ELR (cell line): ENCODE measurements at places on chromosomes 16 and 17.

GRCh38 chr16:506246-506546 is 21.3 kb upstream of the CAPN15 start:
- no peak for DNase-seq

- no peak for DNase-seq
These were observed 60.0 kb downstream of the CLEC16A start for GRCh38 chr16:11004351-11004750.

- no peak for DNase-seq
These were observed 36.4 kb upstream of the APPBP2 start for GRCh38 chr17:60562421-60562820.

- DNase-seq: peak; percentile 29
These were observed 40.8 kb downstream of the YPEL2 start for GRCh38 chr17:59372138-59372751.

DNA sequence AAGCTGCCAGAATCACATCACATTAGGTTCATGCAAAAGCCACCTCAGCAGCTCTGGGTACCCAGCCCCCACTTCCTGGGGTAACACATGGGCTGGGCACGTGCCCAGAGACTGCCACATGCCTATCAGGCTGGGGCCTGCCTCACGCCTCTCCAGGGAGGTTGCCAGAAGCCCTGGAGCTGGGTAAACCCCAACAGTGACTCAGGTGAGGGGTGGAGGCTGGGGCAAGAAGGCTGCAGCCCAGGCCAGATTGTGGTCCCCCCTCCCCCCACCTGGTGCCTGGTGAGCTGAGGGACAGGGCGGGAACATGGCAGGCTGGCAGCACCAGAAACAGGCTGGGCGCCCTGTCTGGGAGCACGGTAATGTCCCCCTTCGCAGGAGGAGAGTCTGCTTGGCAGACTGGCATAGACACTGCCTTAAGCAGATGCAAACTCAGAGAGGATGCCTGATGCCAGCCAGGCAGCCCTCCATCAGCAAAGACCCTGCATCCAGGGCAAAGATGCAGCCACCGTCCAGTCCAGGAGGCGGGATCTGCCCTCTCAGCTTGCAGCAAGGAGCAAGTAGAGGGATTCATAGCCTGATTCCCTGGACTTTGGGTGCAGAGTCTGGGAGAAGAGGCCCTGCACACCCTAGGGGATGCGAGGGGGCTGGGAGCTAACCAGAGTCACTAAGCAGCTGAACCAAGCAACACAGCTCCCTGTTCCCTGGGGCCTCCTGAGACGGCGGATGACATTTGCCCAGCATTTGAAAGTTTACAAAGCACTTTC is 28.8 kb downstream of the NGFR start:
- peak; percentile 49 for DNase-seq

GRCh38 chr16:63938661-63939060 is 1183.2 kb downstream of the CDH11 start:
- no peak for DNase-seq

- DNase-seq: peak; percentile 49
These were observed 14.5 kb downstream of the TUBG1 start for GRCh38 chr17:42623732-42624596.

- no peak for DNase-seq
These were observed 30.0 kb upstream of the SLC5A10 start for GRCh38 chr17:18921912-18922451.

GRCh38 chr16:1781254-1781653 is 1.1 kb downstream of the SPSB3 start:
- DNase-seq: no peak

DNA sequence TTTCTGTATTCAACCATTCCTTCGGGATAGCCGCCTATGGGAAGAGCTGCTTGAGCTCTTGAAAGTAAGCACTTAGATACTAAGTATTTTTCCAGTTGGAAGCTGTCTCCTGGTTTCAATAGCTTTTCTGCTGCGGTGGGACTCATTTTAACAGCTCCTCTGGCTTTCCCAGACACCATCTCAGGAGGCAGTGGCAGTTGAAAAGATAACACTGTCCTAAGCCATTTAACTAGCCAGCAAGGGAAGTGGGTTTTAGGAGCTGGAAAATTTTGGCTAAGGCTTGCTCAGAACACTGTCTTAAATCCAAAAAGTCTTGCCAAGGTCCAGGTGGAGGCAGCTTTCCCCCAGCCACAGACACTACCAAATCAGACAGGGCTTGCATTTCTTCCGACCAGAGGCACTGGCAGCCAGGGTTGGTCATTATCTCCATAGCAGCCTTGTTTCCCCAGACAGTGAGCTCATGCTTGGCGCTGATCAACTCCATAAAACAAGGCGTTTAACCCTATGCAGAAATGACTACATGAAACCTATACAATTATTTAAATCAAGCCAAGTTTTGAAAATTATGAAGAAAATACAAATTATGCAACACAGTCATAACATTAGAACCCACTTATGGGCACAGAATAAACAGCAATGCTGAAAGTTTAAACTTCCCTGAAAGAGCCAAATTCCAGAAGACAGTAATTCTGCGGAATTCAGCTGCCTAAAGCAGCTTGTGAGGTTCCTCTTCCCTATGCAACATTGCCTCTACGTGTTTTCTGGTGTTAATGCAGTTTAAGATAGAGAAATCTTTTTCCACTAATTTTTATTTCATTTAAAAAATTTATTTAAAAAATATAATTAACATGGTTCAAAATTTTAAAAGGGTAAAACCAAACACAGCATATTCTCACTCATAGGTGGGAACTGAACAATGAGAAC is 25.0 kb downstream of the GABARAPL2 start:
- no peak for DNase-seq

DNA sequence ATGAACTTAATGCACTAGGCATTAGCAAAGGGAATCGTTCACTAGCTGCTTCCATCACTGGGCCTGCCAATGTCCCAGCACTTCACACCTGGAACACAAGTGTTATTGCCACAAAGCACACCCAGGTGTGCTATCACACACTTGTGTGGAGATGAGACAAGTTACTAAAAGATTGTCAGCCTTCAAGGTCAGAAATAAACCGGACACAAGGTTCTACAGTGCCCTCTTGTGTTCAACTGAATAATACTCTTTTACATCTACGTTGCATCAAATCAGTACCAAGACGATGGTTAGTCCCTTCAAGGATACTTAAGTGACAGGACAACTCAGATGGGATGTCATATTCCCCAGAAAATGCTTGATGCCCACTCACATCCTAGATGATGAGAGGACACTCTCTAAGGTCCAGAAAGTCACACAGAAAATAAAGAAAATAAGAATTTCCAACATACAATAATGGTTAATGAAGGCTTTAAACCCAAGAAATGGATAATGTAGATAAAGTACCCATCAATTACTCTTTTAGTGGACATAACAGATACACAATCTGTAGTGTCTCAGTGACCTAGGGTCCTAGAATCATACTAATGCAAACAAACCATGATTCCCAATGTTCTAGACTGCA is 16.4 kb upstream of the GLG1 start:
- peak; percentile 69 for DNase-seq

DNA sequence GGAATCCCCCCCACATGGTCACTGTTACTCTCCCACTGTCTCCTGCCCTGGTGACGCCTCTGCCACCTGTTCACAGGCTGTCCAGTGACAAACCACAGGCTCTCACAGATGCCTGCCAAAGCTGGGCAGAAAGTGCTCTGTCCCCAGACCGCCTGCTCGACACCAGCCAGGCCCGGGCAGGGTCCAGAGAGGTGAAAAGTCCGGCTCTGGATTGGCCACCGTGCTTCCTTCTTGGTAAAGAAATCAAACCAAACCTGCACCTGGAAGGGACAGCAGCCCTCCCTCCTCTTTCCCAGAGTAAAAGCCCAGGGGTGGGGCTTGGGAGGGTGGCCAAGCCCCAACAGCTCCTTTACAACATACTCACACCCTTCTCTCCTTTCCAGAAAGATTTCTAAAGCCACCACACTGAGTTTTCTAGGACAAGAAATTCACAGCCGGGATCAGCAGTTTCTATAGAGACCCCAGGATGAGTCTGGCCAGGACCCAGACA is 6.2 kb downstream of the PCGF2 start:
- DNase-seq: no peak

- DNase-seq: no peak
These were observed 893 bp upstream of the ODF4 start for GRCh38 chr17:8338753-8339140.

GRCh38 chr17:81028506-81028858 is 6.5 kb upstream of the BAIAP2 start:
- DNase-seq: no peak

DNA sequence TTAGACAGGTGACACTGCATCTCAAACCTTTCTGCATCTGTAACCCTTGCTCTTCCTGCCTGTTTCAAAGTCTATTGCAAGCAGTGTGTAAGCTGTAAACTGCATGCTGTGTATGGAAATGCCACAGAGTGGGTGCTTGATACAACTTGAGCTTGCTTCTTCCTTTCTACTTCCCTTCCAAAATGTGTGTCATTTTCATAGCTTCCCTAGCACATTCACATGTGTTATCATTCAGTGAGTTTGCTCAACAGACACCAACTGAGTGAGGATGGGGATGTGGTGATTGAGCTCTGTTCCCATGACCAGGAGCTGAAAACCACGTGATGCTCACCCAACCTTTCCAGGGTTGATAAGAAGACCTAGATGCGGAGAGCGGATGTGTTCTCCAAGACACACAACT is 111.1 kb downstream of the VAT1L start:
- DNase-seq: no peak

DNA sequence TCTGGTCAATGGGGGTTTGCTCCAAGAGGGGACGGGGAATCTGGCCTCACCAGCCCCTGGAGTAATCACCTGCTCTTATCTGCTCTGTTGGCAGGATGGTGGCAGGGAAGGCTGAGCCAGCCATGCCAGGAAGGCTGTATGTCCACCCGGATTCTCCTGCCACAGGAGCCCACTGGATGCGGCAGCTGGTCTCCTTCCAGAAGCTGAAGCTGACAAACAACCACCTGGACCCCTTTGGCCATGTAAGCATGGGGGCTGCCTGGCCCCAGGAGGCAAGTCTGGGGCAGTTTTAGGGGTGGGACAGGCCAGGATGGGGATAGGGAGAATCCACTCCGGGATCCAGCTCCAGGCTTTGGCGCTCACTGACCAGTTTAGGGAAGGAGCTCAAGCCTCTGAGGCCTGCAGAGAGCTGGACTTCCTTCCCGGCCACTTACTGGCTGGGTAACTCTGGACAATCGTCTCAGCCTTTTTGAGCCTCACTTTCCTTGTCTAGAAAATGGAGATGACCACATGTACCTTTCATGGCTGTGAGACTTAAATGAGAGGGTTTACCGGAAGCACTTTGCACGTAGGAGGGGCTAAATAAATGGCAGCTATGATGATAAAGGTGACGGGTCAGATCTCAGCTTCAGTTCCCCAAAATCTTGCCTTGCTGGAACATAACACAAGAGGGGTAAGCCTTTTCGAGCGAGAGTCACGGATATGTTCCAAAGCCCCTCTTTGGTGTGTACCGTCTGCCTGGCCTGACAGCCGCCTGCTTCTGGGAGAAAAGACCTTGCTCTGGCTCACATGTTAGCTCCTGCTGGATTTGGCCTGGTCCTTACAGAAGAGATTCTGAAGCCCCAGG is 15.4 kb downstream of the TBX4 start:
- DNase-seq: peak; percentile 65

DNA sequence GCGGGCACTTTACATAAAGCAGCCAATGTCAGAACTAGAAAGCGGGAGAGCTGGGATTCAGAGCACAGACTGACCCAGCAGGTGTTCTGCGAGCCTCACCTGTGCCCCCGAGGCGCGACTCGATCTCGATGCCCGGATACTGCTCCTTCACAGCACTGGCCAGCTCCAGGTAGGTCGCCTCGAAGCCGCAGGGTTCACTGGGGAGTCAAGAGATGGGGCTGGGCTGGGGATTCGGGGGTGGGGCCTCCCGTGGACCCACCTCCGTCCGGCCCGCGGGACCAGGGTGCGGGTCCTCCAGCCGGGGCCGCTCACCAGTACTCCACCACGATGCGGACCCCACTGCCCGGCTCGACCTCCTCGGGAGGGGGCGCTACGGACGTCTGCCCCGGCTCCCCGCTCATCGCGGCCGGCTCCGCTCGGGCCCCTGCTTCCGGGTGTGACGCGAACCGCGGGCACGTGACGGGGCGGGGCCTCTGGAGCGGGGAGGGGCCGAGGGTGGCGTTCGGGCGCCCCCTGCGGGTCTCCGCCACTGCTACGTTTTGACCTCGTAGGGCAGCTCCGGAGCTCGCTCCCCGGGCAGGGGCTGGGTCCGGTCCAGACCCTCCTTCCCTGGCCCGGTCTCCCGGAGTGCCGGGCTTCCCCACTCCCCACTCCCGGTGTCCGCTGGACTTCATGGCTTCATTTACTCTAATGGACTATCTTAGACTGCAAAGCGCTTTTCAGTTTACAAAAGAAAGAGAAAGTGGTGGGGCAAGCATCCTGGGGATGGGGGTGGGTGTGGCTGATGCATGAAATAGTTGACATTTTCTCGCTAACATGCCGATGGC is at the start of gene MIEN1:
TSS of gene MIEN1 (minus strand) at position 438 of the 827 bp plus-strand sequence. CDS start at position 401, 37 bp downstream.
- peak; percentile 88 for DNase-seq

GRCh38 chr16:57026778-57027062 is 37.4 kb downstream of the NLRC5 start:
- DNase-seq: no peak

DNA sequence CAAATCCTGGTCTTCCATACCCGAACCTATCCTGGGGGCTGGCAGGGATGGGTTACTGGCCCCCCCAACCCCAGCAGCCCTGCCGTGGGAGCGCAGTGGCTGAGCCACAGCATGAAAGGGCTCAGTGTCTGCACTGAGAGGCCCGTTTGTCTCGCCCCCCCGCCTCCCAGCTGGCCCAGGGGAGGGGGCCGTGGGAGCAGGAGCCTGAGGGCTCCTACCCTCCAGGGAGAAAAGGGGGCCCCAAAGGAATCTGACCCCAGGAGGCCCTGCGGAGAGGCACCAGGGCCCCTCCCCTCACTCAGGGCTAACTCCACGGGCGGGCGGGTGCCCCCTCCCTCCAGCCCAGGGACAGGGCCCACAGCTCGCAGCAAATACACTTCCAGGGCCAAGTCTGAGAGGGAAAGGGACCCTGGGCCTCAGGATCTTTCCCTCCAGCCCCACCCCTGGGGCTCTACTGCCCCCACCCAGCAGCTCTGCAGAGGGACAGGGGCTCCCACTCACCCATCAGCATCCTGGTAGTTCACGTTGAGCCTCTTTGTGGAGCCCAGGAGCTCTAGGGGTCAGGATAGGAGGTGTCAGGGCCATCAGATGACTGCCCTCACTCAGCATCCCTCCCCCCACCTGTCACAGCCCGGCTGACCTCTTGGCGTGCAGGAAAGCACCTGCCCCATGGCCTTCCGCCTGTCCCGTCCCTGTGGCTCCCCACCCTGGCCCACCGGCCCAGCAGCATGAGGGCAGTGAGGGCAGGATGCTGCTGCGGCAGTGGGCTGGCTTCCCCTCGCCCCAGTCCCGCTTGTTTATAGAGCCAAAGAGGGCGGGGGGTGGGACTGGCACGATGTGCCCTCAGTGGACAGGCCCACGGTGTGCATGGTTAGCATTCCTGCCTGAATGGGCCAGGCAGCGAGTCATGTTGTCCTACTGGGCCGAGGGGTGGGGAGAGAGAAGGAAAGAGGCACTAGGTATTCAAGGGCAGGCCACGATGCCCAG is 7.3 kb downstream of the CASKIN2 start:
- no peak for DNase-seq
